Stimulated activated CD4-positive, alpha-beta T cell treated with anti-CD3 and anti-CD28 coated beads, Interleukin-1b, Interleukin-23, amount 100 ng/mL, for 4 hours (primary cell): ENCODE measurements at places on chromosomes 11 and 22.
A peak's percentile ranks its signal among the peaks of the same experiment; 100 is the strongest.

- peak; percentile 45 for DNase-seq
Observed at GRCh38 chr11:47186700-47187695, 764 bp upstream of the PACSIN3 start.

- no peak for DNase-seq
Observed at GRCh38 chr11:34929794-34930763, 13.7 kb downstream of the PDHX start.

- DNase-seq: no peak
Observed at GRCh38 chr11:84887055-84887629, 740.0 kb downstream of the DLG2 start.

GRCh38 chr11:123544631-123545375 lies 109.6 kb downstream of the SCN3B start:
- no peak for DNase-seq

GRCh38 chr22:26674211-26675190 lies 17.1 kb downstream of the MIAT start:
- no peak for DNase-seq

GRCh38 chr11:31874631-31875191 lies 63.6 kb upstream of the PAX6 start:
- DNase-seq: no peak

GRCh38 chr11:103703954-103704353 lies 332.5 kb upstream of the DDI1 start:
- no peak for DNase-seq
